T-helper 1 cell (primary cell): ENCODE measurements at places on chromosomes 4 and X.

DNA sequence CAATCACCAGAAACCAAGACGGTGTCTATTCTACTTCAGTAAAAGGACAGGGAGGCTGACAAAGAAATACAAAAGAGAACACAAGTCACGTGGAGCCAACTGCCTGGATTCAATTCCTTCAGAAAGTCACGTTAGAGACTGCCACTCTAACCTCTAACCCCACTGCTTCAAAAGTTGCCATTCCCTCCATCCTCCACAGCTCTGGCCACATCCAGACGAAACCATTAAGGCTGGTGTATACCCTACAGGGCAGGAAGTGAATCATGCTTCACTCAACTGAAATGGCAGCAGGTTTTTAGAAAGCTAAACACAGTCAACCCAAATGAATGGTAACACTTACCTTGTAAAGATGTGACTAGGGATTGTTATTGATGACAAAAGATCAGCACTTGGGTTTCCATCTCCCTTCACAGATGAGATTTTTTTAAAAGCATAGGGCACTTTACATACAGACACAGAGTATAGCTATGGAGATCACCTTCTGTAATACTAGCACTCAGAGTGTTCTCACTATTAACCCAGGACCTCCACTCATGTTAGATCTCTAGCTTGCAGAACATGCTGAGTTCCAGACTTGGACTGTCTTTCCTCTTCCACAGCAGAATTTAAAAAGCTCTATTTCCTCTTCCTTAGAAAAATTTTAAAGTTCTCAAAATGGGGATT is 37.4 kb downstream of the MAML3 start:
- DNase-seq: no peak

- no peak for DNase-seq
Measured at GRCh38 chrX:63508668-63509067, 157.5 kb upstream of the SPIN4 start.

GRCh38 chr4:128471576-128471975 is 184.0 kb upstream of the PGRMC2 start:
- no peak for DNase-seq

- no peak for DNase-seq
Measured at GRCh38 chr4:3077796-3078195, 3.3 kb downstream of the HTT start.

- no peak for DNase-seq
Measured at GRCh38 chr4:148287111-148287510, 155.1 kb downstream of the NR3C2 start.

GRCh38 chr4:130395871-130396270 is 1299.9 kb downstream of the C4orf33 start:
- no peak for DNase-seq

- no peak for DNase-seq
Measured at GRCh38 chr4:38223782-38224236, 263.6 kb downstream of the PTTG2 start.

DNA sequence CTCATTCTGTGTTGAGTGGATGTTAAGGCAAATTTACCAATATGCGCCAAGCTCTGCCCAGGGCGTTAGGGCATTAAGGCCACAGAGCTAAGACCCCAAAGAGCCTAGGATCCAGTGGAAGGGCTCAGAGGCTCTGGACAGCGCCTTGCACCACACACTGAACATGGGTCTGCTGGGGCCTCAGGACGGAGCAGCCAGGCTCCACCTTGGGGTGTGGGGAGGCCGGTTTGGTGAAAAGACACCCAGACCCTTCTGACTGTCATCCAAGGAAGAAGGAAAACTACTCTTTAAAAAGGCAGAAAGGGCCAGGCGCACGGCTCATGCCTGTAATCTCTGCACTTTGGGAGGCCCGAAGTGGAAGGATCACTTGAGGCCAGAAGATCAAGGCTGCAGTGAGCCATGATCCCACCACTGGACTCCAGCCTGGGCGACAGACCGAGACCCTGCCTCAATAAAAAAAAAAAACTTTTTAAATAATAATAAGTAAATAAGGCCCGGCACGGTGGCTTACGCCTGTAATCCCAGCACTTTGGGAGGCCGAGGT is 1.3 kb upstream of the MRFAP1 start:
- DNase-seq: no peak

DNA sequence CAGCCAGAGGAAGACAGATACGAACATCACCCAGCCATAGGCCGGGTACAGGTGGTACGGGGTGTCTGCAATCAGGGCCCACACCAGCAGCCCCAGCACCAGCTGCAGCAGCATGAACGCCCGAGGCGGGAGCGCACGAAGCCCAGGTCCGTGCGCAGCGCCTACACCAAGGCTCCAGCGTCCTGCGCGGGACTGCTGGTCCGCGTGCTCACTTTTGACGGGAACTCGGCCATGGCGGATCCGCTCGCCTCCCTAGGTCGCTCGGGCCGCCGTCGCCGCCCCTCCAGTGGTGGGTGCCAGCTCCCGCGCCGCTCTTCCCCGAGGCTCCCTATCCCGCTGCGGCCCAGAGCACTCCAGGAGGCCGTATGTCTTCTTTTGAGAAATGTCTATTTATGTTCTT is 181.2 kb upstream of the DIPK2B start:
- DNase-seq: no peak

- no peak for DNase-seq
Measured at GRCh38 chrX:136262812-136263315, 11.7 kb upstream of the MAP7D3 start.

DNA sequence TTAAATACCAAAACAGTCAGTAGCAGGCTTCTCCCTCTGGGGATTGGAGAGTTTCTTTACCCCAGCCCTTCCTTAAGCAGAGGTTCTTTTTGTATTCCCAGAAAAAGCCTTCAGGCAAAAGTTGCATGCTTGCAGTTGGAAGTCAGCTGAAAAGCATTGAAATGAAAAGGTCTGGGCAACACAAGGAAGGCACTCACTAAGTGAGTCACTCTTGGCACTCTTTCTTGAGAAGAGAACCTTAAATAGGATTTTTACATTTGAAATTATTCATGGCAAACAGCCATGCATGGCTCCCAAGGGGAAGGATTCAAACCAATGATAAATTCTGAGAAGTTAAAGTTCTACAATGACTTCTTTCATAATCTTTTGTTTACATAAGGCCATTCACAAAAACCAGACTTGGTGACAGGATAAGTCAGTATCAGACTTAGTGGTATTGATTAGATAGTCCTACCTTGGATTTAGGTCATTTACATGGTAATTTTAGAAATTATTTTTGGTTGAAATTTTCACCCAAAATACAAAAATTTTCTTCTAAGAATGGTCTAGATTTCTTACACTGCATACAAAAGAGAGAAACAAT is 2068.9 kb downstream of the PCDH7 start:
- no peak for DNase-seq

DNA sequence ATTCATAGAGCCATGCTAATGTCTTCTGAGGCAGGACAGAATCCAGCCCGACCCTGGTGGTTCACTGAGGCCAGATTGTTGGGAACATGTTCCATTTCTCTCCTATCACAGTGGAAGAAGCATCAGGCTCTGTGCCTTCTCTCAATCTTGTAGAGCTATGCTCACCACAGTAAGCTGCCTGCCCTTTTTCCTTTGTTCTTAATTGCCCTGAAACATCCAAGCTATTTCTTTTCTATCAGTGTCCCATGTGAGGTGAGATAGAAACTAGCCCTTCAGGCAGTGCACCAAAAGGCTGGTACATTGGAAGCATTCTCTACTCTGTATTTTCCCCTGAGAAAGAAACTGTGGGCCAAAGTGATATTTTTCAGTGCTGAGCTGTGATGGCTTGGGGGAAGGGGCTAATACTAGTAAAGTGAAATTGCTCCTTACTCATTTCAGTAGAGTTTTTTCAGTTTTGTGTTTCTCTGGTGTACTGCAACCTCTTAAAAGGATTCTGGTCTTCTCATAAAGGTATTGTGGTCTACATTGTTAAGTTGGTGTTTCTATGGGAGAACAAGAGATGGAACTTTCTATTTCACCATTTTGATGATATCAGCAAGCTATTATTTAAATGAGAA is 611.2 kb downstream of the RPA4 start:
- no peak for DNase-seq

DNA sequence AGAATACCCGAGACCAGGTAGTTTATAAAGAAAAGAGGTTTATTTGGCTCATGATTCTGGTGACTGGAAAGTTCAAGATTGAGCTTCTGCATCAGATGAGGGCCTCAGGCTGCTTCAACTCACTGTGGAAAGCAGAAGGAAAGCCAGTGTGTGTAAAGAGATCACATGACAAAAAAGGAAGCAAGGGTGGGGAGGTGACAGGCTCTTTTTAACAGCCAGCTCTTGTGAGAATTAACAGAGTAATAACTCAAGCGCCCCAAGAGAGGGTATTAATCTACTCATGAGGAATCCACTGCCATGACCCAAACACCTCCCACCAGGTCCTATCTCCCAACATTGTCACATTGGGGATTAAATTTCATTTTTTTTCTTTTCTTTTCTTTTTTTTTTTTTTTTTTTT is 6.3 kb upstream of the YIPF6 start:
- DNase-seq: no peak

DNA sequence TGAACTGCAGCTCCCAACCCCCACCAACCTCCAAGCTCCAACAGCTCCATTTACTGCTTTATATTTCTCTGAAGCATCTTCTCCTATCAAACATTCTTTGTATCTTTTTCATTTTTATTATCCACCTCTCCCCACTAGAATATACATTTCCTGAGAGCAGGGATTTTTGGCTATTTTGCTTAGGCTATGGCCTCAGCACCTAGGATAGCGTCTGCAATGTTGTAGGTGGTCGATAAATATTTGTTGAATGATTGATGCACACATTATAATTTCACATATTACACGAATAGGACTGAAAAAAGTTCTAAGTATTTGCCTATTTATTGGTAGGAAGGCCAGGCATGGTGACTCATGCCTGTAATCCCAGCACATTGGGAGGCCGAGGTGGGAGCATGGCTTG is 658.7 kb upstream of the DIPK2B start:
- DNase-seq: no peak

GRCh38 chrX:34891391-34891790 is 51.2 kb upstream of the FAM47B start:
- DNase-seq: no peak

DNA sequence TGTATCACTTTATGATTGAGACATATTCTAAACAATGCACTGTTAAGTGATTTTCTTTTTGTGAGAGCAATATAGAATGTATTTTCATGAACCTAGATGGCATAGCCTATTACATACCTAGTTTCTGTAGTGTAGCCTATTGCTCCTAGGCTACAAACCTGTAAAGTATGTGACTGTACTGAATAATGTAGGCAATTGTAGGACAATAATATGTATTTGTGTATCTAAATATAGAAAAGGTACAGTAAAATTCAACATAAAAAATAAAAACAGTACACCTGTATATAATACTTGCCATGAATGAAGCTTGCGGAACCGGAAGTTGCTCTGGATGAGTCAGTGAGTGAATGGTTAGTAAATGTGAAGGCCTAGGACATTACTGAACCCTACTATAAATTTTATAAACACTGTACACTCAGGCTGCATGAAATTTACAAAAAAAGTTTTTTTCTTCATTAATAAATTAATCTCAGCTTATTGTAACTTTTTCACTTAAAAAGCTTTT is 106.7 kb downstream of the VSIG4 start:
- DNase-seq: no peak

- no peak for DNase-seq
Measured at GRCh38 chr4:1300466-1301455, 11.1 kb downstream of the MAEA start.

DNA sequence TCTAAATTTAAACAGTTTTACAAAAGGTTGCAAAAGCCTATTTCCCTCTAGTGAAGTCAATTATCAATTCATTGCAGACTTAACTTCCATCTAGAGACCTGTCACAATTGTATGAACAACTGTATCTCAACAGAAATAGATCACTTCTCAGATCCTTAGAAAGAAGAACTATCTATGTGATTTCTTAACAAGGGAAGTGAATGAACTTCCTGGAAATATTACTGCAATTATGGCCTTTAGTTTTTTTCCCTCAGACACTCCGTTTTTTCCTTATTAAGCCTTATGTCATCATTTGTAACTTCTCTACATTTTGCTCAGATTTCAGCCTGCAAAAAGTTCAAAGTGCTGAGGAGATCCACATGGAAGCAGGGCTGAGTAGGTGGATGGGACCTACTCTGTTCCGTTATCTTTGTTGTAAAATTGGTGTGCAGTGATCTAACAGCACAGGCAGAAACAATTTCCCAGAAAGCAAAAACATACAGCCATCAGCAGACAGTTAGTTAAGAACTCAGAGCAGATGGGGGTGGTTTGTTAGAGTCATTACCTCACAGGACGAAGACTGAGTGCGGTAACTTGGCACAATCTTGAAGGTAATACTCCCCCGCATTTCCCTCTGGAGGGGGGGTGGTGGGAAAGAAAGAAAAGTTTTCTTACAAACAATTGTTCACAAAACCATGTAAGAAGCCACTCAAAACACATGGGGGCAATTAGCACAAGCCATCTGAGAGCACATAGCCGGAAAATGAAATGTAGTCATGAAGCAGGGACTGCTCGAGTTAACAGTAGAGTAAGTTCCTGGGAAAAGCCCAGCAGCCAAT is 112.3 kb downstream of the NYX start:
- peak; percentile 53 for DNase-seq

DNA sequence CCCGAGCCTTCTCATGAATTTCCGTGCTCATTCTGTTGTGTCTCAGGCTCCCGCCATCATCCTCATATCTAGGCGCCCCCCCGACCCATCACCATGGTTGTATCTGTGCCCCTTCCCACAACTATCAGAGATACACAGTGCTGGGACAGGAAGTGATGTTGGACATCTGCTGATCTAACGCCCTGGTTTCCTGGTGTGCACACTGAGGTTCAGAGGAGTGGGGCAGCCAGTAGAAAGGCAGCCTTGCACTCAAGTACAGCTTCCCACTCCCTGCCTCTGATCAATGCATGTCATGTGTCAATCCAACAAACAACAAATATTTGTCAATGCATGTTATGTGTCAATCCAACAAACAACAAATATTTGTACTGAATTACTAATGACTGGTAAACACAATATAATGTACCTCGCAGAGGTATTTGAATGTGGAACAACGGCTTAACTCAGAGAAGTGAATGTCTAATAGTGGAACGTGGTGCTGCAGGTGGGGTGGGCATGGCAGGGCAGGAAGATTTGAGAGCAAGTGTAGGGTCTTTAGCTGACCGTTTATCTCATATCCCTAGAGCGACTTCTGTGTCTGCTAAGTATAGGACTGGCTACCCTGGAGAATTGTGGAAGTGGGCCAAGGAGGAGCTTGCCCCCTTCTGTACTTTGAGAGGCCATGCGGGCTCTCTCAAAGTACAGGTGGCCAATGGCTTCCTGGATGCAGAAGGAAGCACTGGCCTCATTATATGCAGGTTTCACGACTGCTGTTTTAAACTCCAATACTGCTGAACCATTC is 10.3 kb upstream of the SEL1L3 start:
- DNase-seq: no peak

DNA sequence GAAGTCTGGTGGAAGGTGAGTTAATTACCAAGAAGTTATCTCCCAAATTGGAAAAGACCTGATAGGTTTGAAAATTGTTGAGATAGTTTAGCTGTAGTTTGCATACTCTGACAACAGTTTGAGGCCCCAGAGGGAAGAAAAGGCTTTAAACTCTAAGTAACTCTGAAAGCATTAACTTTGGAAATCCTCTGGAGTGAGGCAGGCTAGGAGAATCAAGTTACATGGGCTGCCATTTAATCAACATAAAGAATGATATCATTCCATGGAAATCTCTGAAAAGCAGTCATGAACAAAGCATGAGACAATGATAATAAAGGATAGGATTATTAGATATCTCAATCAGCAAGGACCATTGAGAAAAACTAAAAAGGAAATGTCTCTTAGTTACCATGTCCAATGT is 647.1 kb downstream of the ANKRD50 start:
- no peak for DNase-seq
